ENCODE measurements at places on chromosomes 11 and 22. TPM values are rescaled to one million over a fixed set of nuclear protein-coding genes. Genes with fewer than 3 reads are reported as not detected.

ST14 gene
- 34.6 TPM for polyA plus RNA-seq

SHISAL1 gene
- polyA plus RNA-seq = 2.7 TPM

PARVG gene
- polyA plus RNA-seq = 2.2 TPM

DNA sequence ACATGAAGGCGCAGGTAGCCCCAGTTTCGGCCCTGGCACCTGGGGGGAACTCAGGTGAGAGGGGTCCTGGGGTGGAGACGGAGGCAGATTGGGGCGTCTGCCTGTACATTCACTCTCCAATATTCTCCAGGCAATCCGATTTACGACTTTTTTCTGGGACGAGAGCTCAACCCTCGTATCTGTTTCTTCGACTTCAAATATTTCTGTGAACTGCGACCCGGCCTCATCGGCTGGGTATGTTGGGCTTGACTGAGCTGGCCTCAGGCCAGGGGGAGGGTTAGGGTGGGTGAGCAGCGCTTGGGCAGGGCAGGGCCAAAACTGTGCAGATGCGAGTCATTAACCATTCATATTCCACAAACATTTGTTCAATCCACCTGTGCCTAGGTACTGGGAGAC, 1.7 kb downstream of the TM7SF2 start:
- DNase-seq = no peak

OR6A2 gene
- not detected for polyA plus RNA-seq

DNA sequence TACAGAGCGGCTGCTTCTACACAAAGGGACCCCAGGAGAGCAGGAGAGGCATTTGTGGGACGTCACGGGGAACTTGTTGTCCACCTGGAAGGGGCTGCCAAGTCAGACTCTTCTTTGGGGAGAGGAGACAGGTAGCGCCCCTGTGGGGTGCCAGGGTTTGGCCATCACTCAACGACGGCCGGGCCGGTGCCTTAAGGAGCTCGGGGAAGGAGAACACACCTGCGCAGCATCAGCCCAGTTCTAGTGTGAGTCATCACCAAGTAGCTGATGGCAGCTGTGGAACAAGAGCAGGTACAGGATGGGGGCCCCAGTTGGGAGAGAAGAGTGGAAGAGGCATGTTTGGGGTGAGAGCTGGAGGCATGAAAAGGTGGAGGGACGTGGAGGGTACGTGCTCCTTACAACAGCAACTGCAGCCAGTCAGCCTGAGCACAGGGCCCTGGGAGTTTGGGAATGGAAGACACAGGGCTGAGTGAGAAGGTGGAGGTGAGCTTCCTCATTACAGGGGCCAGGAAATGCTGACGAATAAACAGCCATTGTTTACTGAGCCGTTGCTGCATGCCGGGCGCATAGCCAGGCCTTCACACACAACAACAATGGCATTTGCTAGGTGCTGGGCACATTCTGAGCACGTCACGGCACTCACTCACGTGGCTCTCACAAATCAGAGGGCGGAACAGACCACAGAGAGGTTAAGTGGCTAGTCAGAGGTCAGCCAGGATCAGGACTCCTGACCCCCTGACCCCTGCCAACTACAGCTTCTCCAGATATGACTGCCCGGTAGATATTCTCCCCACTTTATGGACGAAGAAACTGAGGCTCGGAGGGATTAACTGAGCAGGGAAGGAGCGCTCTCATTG, 29.1 kb upstream of the TP53I11 start:
- DNase-seq = peak; percentile 43

DNA sequence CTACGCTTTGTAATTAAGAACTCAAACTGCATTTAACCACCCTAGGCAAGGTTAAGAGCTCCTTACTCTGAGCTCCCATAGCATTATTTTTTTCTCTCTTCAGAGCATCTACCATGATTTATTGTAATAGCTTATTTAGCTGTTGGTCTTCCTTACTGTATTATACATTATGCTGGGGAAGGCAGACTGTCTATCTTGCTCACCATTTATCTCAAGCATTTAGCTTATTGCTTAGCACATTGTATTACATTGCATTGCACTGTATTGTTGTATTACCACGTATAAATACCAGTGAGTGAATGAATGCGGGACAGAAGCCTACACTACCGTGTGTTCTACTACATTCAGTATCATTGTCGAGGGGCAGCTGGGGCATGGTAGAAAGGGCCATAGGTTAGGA, 324.3 kb downstream of the OPCML start:
- DNase-seq = no peak

- no peak for DNase-seq
These were observed 9.8 kb downstream of the PRDM11 start for GRCh38 chr11:45156201-45156600.

DNA sequence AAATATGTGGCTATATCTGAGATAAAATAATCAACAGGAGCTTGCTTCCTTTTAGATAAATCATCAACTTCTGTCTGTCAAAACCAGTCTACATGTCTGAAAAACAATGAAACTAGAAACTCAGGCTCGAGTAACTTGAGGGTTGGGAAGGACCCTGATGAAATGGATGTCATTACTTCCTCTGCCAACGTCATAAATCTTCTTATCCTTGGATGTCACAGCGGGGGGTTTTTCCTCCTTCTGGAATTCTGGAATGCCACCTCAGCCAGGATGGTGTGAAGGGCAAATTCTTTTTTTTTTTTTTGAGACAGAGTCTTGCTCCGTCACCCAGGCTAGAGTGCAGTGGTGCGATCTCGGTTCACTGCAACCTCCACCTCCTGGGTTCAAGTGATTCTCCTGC, 13.4 kb downstream of the LGR4 start:
- no peak for DNase-seq

- no peak for DNase-seq
These were observed 235.7 kb downstream of the BUD13 start for GRCh38 chr11:116537121-116537520.

TSSK2 gene
- not detected for polyA plus RNA-seq

APOL5 gene
- 0.07 TPM for polyA plus RNA-seq

MS4A4A gene
- polyA plus RNA-seq = 9.9 TPM

- no peak for DNase-seq
These were observed 217.4 kb downstream of the SBF2 start for GRCh38 chr11:10076458-10077141.

GRCh38 chr11:75349521-75350116, 1.8 kb downstream of the ARRB1 start:
- no peak for DNase-seq

SYVN1 gene
- polyA plus RNA-seq = 51.8 TPM

DNA sequence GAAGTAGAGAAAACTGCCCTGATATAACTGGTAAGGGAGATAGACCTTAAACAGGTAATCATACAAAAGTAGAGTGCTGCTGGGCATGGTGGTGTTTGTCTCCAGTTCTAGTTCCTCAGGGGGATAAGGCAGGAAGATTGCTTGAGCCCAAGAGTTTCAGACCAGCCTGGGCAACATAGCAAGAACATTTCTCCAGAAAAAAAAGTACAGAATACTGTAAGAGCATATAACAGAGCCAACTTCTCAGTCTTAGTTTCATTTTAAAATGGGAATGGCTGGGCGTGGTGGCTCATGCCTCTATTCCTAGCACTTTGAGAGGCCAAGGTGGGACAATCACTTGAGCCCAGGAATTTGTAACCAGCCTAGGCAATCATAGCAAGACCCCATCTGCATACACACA, 4.5 kb upstream of the RHOG start:
- no peak for DNase-seq

MRGPRE gene
- not detected for polyA plus RNA-seq

DNA sequence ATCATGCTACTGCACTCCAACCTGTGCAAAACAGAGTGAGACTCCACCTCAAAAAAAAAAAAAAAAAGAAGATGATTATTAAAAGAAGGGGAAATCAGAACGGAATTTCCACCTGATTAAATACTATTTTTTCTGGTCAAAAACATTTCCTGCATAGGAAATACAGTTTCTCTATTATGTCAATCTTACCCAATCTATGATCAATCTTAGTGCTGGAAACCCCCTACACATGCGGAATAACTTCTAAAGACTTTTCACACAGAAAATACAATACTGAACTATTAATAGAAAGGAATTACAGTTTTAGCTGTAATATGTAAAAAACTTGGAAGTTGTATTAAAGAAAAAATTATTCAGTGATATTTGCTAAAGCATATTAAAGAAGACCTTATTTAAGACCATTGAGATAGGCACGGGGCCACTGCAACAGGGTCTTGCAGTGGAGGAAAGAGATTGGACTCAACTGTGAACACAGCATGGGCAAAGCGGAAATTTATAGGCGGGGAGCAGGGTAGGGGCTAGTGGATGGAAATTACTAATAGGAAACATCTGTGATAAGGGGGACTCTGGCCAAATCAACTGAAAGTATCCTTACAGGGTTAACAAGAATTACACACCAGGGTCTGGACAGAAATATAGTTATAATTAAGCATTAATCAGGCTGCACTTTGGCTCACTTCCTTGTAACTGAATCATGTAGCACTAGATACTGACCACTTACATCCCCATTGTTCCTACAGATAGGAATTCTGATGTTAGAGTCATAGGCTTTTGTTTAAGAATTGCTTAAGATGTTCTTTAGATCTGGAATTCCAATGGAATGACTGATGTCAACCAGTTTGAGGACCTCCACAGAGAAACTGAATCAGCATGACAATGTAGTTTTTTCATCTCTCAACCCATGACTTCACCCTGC, 411.5 kb upstream of the DDI1 start:
- peak; percentile 35 for DNase-seq

Data from renal pelvis (tissue), 12 donors.